ENCODE measurements at places on chromosomes 12 and 14. TPM values are rescaled to one million over a fixed set of nuclear protein-coding genes. Genes with fewer than 3 reads are reported as not detected.
A peak's percentile ranks its signal among the peaks of the same experiment; 100 is the strongest.

DNA sequence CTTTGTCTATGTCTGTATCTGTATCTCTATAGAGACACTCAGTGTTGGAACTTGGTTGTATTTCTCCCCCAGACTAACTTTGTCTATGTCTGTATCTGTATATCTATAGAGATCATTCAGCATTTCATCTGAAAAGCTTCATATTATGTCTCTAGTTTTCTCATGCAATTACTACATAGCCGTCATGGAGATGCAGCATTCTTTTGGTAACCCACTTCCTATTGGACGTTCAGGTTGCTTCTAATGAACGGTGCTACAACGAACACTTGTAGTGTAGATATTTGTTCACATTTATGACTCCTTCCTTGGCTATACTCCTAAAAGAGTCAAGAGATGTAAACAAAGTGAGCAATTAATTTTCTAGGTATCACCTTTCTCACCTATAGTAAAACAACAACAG is 81.5 kb upstream of the KCNA1 start:
- peak; percentile 37 for DNase-seq

GRCh38 chr12:1324910-1325309 is 269.5 kb downstream of the FBXL14 start:
- DNase-seq = no peak

DNA sequence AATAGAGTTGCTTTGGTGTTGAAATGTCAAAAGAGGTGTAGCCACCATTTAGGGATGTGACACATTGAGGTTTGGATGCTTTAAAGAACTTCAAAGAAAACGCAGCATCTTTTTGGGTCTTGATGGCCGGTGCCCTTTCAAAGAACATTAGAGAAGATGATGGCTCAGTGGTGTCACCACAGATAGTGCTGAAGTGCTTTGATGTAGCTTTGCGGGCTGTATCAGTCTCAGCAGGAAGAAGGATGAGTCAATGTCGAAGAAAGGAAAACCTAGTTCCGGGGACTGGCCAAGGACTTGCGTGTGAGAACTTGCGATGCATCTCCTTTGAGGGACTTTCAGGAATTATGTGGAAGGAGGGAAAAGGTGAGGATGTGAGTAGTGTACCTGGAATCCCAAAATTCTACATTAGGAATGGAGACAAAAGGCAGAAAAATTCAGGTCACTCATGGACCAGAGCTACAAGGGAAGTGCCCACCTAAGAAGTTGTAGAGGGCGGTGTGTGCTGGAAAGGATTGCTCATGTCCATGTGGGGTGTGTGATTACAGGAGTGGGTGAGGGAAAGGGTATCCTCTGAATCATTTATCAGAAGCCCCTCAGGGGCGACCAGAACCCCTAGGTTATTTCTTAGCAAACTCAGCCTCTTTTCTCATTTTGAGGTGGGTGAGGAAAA is 39.7 kb upstream of the GZMB start:
- peak; percentile 45 for DNase-seq

GRCh38 chr12:27711967-27712366 is 1.3 kb downstream of the MRPS35 start:
- DNase-seq = no peak

DNA sequence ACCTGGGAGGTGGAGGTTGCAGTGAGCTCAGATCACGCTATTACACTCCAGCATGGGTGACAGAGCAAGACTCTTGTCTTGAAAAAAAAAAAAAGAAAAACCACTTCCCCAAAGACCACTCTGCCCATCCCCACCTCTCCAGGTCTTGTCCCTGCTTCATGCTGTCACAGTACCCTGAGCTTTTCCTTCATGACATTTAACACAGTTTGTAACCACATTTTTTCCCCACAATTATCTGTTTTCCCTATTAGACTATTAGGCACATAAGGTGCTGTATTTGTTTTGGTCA is 6.9 kb downstream of the HECTD1 start:
- no peak for DNase-seq

DNA sequence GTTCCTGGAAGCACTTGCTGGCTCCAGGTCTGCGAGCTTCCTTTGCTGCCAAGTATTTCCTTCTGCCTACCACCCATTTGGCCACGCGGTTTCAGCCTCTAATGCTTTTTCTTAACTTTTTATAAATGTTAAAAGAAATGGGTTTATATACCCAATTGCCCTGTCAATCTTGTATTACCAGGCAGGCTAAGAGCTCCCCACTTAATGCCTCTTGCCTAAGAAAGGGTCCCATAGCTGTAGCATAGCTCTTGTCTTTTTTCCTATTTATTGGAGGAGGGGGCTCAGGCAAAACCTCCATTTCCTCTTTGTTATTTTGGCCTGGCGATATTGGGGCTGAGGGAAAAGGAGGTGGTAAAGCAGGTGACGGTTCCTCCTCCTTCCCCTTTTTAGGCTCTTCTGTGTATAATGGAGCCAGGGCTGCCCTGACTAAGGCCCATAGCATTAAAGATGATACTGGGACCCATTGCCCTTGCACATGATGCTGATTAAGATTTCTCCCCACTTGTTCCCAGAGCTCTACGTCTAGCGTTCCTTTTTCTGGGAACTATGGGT is 21.6 kb upstream of the BLTP3B start:
- no peak for DNase-seq

- DNase-seq = no peak
Observed at GRCh38 chr12:122355706-122356105, 66.8 kb downstream of the CLIP1 start.

DNA sequence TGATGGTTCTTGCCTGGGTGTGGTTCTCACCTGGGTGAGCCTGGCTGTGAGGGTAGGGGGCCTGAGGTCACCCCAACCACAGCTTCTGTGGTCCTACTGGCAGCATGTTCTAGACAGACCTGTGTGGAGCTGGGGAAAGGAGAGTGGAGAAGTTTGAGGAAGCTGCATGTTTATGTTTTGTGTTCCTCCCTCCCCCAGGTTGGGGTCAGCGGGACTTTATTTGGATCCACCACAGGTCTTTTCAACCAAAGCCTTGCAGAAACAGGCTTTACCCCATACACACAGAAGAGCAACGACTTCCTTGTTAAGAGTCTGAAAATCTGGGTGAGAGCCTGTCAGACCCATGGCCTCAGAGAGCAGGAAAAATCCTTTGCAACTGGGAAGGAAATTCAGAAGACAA is 5.6 kb downstream of the CD9 start:
- DNase-seq = no peak

DNA sequence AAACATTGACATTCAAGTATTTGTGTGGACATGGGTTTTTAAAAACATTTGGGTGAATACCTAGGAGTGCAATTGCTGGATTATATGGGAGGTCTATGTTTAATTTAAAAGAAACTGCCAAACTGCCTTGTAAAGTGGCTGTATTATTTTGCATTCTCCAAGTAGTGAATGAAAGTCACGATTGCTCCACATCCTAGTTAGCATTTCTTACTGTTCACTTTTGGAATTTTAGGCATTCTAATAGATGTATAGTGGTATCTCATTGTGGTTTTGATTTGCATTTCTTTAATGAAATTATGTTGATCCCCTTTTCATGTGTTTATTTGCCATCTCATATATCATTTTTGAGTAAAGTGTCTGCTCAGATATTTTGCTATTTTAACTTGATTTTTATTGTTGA is 159.5 kb downstream of the FOXG1 start:
- DNase-seq = no peak

The RNASE7 gene
- total RNA-seq = not detected

The SERPINA3 gene
- total RNA-seq = not detected

The ESPL1 gene
- 137 TPM for total RNA-seq

The CLEC4D gene
- total RNA-seq = not detected

The LEMD3 gene
- 33.0 TPM for total RNA-seq

The TAPBPL gene
- 25.5 TPM for total RNA-seq

The CATSPERB gene
- total RNA-seq = not detected

All from OCI-LY7 (cell line).